Hematopoietic multipotent progenitor cell treated with erythropoietin and hydrocortisone succinate and interleukin-3 and kit ligand, for 15 days (in vitro differentiated cells): ENCODE measurements at places on chromosomes 5 and 9.

DNA sequence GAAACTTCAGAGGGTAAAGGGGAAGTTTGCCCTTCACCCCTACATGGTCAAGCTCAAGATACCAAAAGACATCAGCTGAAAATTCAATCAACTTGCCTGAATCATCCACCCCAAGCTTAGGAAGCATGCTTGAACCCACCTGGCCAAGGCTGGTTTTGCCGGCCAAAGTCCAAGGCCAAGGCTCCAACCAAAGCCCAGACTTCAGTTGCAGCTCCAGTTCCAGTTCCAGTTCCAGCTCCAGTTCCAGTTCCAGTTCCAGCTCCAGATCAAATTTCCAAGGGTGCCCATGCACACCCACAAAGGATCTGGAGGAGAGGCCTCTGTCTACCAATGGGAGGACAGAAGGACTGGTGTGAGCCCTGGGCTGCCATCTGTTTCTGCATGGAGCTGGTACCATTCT is 4.6 kb upstream of the SERINC5 start:
- DNase-seq: no peak

DNA sequence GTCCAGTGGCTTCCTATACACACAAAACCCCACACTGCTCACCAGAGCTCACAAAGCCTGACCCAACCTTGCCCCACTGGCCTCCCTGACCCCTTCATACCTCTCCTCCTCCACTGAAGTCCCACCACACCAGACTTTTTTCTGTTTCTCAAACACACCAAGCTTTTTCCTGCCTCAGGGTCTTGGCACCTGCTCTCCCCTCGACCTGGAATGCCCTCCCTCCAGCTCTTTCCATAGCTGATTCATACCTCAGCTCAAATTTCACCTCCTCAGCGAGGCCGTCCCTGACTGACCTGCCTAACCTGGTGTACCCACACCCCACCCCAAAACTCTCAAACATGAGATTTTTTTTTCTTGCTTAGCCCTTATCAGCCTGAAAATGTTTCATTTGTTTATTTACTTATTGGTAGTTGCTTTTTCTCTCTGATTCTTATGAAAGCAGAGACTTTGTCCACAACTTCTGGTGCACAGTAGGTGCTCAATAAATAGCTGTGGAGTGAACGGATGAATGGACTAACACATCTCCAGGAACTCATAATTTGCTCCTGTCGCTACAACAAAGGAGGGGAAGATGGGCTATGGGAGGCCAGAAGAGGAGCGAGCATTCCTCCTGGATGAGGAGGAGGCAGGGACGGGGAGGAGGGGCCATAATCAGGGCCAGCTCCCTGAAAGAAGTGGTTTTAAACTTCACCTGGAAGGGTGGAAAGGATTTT is 84.3 kb downstream of the SH3TC2 start:
- no peak for DNase-seq

- no peak for DNase-seq
Measured at GRCh38 chr9:18256568-18256967, 217.4 kb upstream of the ADAMTSL1 start.

DNA sequence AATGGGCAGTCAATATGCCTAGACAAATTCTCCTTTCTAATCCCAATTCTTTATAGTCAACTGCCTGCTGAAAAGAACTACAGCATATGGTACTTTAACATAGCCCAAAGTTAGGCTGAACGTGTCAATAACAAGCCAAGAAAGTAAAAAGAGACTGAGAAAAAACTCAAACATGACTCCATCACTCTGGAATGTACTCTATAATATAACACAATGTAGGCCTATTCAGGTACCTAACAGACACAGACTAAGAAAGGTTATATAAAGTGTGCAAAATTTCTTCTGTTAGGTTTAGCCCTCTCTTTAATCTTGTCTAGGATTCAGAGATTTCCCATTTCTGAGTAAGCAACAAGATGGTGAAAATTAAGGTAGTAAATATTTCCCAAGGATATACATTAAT is 209.7 kb upstream of the PRR16 start:
- DNase-seq: no peak

GRCh38 chr9:76756268-76756640 is 8.0 kb upstream of the PCA3 start:
- DNase-seq: no peak

- DNase-seq: no peak
Measured at GRCh38 chr9:110825950-110826349, 157.4 kb downstream of the MUSK start.

GRCh38 chr5:115452083-115452482 is 92.5 kb downstream of the FEM1C start:
- no peak for DNase-seq

DNA sequence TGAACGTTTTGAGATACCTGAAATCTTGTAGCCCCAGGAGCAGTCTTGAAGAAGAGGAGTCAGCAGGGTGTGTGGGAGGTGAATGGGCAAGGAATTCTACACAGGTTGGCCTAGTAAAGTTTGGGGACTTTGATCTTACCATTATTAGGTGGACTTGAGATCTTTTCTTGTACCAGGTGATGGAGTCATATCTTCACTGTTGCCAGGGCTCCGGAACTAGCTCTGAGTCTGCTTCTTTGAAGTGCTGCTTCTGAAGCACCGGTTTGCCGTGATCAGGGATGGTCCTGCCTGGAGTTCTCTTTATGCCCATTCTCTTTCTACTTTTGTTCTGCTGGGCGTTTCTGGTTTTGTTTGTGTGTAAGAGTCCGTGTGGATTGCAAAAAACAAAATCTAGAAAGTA is 27.4 kb downstream of the RCL1 start:
- no peak for DNase-seq

- DNase-seq: no peak
Measured at GRCh38 chr9:2802494-2802921, 41.4 kb downstream of the PUM3 start.
